ENCODE measurements at places on chromosomes 5 and 9. TPM values are rescaled to one million over a fixed set of nuclear protein-coding genes. Genes with fewer than 3 reads are reported as not detected.

DNA sequence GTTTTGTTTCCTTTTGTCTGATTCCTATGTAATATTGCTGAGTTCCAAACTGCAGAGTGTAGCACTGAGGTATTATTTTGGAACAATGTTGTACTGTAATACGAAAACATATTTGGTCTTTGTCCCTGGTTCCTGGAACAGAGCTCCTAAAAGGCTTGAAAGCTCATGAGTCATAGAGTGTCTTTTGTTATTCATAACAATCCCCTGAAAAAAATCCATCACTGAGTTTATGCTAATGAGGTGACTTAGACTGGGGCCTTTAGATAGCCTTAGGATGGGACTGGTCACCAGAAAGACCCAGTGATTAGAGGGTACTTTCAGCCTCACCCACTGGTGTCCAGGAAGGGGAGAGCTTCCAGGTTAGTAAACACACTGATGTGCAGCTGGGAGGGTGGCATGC lies 132.7 kb upstream of the POU5F2 start:
- no peak for DNase-seq

GRCh38 chr5:6576861-6577501 lies 55.9 kb downstream of the NSUN2 start:
- peak; percentile 57 for DNase-seq

DNA sequence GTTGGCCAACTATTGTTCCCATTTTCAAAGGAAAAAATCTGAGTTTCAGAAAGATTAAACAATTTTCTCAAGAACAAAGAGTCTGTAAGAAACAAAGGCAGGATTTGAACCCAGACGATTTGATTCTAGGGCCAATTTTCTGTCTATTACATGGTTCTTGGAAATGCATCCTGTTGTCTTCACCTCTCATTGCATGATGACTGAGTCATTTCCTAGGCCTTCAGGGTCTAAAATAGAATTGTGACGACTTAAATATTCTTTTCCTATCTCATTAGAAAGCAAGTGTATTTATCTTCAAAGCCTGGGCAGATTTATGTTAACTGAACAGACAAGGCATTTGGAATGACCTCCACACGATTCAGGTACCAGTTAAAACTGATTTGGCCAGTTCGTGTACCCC lies 512.9 kb downstream of the NTRK2 start:
- DNase-seq = no peak

DNA sequence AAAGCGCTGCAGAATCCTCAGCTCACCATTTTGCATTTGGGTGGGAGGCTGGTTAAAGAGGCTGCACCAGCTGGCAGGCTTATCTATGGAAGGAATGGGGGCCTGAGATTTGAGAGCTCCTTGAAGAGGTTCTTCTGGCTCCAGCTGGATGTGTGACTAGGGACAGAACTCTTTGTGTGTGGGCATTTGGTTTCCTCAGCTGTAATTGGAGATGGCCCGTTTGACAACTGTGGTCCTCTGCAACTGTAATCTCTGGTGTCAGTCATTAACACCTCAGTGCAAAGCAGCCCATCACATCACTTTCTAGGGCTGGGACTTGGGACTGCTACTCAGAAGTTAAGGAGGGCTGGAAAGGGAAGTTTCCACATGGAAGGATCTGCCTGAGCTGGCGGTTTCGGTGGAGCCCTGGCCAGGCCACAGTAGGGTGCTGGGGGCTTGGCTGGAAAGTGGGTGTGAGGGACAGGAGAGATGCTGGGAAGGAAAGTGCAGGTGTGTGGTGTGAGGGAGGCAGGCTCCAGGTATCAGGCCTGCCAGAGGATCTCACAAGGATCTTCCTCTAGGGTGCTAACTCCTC lies 193.8 kb downstream of the GADD45G start:
- DNase-seq = no peak

GRCh38 chr9:128946571-128947276 lies 679 bp downstream of the DOLK start:
- peak; percentile 32 for DNase-seq

DNA sequence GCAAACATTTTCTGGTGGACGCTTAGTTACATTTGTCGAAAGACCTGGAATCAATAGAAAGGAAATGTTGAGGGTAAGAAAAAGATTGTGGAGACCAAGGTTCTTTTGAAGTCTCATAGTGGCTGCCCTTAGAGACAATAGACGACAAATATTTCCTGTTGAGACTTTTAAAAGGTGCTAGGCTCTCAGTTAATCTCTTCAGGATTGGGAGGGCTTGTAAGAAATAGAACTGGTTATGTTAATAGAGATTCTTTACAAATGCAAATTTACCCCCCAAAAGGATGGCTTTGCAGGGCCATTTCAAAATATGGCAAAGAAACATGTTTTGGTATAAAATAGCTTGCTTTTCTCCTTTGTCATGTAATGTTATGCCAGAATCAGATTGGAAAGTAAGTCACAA lies 428.2 kb upstream of the CTNND2 start:
- DNase-seq = no peak

GRCh38 chr9:5449521-5450358 lies 602 bp upstream of the CD274 start:
- no peak for DNase-seq

DNA sequence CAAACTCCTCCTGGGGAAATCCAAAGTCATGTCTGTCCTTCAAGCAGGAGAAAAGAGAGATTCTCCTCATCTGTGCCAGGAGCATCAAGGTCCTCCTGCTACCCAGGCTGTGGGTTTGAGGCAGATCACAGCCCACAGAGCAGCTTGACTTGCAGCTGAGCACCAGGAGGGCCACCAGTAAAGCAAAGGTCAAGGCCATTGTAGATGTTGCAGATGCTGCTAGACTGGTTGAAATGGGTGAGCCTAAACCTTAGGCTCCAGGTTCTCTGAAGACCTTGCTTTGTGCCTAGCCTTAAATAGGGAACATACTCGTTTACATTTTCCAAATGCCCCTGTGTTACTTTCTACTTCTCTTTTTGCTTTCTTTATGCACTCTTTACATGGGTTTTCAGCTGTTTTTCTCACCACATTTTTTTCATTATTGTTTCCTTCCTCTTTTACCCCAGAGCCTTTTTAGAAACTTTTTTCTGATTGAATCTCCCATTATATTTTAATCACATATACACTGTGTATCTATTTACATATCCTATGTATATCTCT lies at the start of gene IFNA2:
Gene IFNA2, minus strand, starts transcription at position 268 of the 540 bp plus-strand sequence. Its CDS starts 69 bp downstream, at position 199.
- DNase-seq = no peak

- no peak for DNase-seq
These were observed 16.3 kb downstream of the XRCC4 start for GRCh38 chr5:83093692-83094091.

DNA sequence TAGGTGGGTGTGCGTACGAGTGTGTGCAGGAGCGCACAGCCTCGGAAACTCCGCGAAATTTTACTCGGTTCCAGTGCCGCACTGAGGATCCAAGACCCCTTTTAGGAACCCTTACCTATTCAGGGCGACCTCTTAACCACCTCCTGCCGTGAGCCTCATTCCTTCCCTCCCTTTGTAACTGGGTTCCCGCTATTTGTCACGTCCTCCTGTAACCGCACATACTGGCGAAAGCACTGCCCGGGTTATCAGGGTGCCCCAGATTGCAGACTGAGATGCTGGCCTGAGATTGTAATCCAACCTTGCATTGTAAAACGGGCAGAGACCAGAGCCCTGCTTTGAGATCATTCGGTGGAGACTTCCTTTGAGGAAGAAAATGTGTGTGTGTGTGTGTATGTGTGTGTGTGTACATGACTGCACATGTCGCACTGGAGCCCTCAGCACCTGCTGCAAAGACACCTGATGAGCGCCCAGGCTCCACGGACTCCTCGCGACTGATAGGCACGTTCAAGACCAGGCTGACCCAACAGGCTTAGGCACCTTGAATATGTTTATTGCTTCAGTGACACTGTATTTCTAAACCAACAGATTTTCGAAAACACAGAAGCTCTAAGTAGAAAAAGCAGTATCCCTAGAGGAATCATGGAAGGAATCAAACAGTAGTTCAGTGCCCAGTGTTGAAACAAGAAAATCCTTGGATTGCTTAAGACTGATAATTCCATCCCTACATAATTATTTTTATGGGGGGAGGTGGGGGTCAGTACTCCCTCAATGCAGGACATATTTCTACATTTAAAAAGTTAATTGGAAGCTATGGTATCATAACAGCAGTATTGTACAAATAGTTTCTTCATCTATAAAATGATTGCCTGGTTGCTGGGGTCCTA lies 86.5 kb upstream of the TNFAIP8 start:
- DNase-seq = peak; percentile 48

GRCh38 chr5:45037927-45038326 lies 229.2 kb downstream of the MRPS30 start:
- no peak for DNase-seq

- DNase-seq = no peak
These were observed 36.8 kb downstream of the ROPN1L start for GRCh38 chr5:10478436-10478835.

DNA sequence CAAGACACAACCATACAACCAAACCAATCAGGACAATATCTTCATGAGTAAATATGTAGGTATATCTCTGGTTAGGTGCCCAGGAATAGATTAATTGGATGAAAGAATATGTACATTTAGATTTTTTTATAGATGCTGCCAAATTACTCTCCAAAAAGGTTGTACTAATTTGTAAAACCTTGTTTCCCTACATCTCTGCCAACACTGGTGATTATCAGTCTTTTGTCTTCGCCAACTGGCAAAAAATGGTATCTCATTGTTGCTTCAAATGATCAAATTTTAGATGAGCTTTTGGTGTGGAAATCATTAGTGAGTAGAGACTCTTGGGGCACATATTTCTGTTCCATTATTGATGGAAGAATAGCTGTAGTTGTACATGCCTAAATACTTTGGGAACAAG lies 90.7 kb upstream of the ELL2 start:
- no peak for DNase-seq

GRCh38 chr5:161925960-161926359 lies 78.0 kb downstream of the GABRA1 start:
- DNase-seq = peak; percentile 1

GRCh38 chr5:41648996-41649395 lies 138.6 kb upstream of the PLCXD3 start:
- DNase-seq = no peak

GRCh38 chr5:32265902-32266301 lies 46.8 kb downstream of the MTMR12 start:
- DNase-seq = peak; percentile 47

DNA sequence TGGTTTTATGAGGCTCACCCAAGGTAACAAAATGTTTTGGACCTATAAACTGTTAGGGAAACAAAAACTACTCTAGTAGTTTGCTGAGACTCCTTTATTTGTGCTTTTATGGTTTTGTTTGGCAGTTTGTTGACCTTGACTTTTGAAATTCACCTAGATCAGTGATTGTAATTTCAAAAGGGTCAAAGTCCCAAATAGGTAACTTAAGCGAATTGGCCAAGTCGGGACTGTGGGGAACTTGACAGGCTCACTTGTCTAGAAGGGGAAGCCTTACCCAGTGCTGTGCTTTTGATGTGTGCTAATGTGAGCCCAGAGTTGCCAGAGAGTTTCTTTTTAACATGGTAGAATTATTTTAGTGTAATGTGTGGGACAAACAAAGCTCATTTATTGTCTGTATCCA lies 87.2 kb upstream of the SGCD start:
- no peak for DNase-seq

DNA sequence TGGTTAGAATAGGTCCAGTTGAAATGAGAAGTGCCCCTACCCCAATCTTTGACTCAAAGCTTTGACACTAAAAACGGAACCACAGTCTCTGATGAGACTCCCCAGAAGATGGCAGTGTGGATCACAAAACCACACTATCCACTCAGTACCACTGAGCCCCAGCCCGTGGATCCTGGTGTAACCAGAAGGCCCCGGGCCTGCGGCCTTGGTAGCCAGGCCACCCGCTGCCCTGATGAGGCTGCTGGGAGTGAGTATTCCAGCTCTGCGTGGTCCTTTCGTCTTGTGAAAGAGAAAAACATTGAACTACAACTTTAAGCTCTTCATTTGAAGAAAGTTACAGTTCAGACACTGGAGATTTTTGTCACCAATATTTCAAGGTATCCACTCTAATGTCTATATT lies 42.2 kb upstream of the FBP1 start:
- DNase-seq = peak; percentile 65

DNA sequence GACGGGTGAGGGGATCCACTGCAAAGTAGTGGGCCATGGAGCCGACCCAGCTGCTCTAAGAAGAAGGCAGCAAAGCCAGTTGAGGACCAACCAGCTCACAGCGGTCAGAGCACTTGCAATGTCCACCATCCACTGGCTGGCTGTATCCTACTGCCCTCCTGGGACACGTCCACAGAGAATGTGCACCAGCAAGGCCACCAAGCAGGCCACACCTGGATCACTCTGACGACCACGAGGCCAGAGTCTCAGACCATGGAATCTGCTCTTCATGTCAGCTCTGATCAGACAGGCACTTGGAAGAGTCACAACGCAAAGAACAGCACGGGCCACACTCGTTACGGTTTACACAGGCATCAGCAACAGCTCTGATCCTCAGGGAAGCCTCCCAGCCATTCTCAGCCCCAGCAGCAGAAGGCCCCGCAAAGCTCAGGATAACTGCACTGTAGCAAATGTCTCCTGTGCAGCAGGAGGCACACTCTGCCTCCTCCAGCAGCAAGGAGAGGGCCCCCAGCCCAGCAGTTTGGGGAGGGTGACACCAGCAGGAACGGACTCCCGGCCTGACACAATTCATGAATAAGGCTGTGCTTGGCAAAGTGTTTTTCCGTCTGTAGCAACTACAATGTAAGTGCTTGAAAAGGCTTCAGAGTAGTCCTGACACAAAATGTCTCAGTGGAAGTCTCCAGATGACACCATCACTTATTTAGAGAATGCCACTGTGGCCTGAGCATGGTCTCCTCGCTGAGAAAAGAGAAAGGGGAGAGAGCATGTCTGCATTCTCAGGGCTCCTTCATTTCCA lies 15.7 kb downstream of the SEMA4D start:
- DNase-seq = no peak

GRCh38 chr5:58898006-58898405 lies 315.1 kb downstream of the RAB3C start:
- no peak for DNase-seq

The SPATA31A3 gene
- polyA plus RNA-seq = 0.11 TPM

The PHYHD1 gene
- polyA plus RNA-seq = 0.91 TPM

The INSL4 gene
- polyA plus RNA-seq = not detected

The CATSPER3 gene
- 0.61 TPM for polyA plus RNA-seq

The IFNA21 gene
- not detected for polyA plus RNA-seq

The PCDHB7 gene
- not detected for polyA plus RNA-seq

The DCP2 gene
- polyA plus RNA-seq = 25.9 TPM

The DEPDC1B gene
- 43.3 TPM for polyA plus RNA-seq

The ABLIM3 gene
- 0.22 TPM for polyA plus RNA-seq

The PCDHGA4 gene
- 0.09 TPM for polyA plus RNA-seq

The FRMPD1 gene
- not detected for polyA plus RNA-seq
